ENCODE measurements at places on chromosomes 2 and 18.
A peak's percentile ranks its signal among the peaks of the same experiment; 100 is the strongest.

DNA sequence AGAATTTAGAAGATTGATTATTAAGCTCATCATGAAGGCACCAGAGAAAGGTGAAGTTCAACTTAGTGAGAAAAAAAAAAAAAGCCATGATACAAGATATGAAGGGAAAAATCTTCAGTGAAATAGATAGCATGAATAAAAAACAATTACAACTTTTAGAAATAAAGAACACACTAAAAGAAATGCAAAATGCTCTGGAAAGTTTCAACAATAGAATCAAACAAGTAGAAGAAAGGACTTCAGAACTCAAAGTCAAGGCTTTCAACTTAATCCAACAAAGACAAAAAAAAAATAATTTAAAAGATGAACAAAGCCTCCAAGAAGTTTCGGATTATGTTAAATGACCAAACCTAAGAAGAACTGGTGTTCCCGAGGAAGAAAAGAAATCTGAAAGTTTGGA, 105.5 kb downstream of the GRB14 start:
- no peak for DNase-seq

DNA sequence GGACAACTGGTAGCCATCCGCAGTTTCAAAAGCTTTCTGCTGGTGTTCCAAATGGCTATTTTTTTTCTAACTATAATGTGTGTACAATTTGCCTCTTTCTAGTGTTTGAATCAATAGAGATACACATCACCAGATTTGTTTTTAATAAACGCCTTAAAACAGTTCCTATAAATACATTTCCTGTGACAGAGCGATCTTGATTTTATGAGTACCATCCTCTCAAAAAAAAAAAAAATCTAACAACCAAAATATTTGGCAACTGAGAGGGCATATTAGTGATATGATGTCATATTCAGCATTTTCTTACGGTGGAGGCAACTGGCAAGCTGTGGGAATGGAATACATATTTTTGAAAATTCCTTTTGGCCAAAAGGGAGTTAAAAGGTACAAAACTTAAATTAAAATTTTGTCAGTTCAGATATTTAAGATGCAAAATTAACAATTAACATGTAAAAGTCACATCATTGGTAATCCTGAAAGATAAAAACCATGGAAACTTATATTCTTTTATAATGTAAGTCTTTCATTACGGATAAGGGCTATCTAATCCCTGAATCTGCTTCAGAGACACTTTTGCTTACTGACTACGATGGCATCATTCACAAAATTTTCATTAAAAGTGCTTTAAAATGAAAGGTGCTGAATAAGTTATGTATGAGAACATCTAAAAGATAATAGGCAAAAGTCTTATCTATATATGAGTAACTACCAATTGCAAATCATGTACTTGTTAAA, 268.4 kb downstream of the TCF4 start:
- DNase-seq, result no peak

DNA sequence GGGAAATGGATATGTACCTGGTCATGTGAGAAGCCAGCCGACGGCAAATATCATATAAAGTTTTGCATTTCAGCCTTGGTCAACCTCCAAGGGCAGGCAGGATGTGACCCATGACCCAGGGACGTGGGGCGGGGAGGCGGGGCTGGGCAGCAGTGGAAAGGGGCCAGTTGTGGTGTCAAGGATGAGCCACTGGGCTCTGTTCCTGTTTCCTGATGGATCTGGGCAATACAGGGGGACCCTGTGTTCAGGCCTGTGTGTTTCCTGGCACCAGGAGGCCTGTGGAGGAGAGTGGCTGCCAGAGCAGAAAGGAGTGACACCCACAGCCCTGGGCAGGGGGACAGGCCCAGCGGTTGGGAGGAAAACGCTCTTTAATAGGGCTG, 106.9 kb downstream of the GATA6 start:
- DNase-seq, result no peak

GRCh38 chr2:171260471-171261424, 100.1 kb upstream of the TLK1 start:
- peak; percentile 33 for DNase-seq

DNA sequence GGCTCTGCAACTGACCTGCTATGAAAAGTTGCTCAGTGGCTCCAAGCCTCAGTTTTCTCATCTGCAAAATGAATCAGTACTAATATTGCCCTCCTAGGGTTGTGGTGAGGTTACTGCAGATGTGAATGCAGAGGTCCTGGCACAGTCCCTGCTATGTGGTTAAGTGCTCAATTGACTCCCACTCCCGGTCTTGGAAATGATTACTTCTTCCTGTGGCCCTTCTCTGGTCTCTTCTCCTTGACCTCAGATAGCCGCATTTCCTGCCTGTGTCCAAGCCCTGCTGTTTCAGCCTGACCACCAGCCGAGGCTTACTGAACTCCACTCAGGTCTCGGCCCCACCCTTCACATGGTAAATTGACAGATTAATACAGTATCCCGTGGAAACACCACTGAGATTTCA, 26.3 kb downstream of the CNGA3 start:
- DNase-seq, result no peak

DNA sequence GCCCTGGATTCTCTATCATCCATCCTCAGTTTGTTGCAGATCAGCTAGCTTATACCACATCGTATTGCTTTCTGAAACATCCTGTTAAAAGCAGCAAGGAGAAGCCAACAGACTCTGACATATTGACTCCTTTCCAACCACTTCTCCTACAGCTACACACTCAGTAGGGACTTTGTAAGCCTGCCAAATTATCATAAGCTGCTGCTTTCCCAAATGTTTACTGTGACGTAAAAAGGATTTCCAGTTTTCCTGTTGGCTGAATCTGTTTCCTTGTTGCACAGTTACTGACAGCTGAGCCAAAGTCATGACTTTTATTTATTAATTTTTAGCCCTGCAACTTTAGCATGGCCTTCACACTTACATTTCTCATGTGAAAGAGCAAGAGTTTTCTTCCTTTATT, 294.3 kb downstream of the KCNJ3 start:
- DNase-seq, result no peak

DNA sequence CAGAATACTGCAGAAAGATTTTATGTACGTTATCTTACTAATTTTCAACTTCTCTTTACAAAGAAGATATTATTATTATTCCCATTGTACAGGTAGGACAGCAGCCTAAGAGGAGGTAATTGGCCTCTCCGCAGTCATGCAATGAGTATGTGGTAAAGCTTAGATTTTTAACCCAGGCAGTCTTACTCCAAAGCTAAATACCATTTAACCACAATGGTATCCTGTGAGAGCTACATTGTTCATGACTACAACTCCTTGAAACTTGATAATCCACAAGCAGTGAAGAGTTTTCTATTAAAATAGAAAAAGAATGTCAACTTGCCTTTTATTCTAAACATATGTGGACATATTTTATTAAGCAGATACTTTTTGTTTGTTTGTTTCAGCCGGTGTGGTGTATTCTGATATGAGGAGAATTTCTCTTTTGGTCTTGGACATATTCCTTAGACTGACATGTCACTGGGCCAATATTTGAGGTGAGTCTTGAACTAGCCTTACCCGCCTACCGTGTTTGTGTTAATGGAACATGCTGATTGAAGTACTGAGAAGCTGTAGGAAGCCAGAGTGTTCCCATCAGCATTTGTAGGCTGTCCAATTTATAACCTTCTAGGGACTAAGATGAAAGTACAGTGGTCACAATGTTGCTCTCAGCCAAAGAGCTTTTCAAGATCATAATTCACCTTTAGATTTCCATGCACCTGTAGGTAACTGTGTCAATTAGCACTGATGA, 293.9 kb upstream of the DCC start:
- DNase-seq, result no peak

- no peak for DNase-seq
Observed at GRCh38 chr2:55047677-55048299, 2.5 kb downstream of the RTN4 start.

DNA sequence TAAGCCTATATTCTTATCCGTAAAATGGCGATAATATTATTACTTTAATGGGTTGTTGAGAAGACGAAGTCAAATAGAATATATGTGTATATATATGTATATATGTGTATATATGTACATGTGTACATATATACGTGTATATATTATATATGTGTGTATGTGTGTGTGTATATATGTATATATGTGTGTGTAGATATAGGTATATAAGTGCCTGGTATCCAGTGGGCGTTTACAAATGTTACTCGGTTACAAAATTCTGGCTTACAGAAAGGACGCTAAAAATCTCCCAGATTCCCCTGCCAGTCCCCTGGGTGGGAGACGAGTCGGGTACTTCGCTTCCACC, 295 bp upstream of the MTX2 start:
- DNase-seq, result no peak

DNA sequence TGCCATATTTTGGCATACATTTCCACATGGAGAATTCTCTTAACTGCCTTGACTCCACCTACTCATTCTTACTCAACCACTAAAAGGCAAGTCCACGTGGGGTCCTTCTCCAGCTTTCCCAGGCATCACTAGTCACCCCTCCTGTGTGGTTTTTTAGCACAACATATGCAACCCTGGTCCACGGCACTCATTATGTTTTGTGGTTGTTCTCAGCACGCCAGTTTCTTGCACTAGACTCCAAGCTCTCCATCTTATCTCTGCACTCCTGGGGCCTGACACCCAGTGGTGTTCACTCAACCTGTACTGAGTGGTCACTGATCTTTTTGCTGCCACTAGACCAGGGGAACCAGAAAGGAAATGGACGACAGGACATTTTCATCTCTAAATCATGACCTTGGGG, 18.0 kb downstream of the MARCHF4 start:
- no peak for DNase-seq

GRCh38 chr2:223779877-223780276, 57.5 kb downstream of the AP1S3 start:
- DNase-seq, result peak; percentile 51

DNA sequence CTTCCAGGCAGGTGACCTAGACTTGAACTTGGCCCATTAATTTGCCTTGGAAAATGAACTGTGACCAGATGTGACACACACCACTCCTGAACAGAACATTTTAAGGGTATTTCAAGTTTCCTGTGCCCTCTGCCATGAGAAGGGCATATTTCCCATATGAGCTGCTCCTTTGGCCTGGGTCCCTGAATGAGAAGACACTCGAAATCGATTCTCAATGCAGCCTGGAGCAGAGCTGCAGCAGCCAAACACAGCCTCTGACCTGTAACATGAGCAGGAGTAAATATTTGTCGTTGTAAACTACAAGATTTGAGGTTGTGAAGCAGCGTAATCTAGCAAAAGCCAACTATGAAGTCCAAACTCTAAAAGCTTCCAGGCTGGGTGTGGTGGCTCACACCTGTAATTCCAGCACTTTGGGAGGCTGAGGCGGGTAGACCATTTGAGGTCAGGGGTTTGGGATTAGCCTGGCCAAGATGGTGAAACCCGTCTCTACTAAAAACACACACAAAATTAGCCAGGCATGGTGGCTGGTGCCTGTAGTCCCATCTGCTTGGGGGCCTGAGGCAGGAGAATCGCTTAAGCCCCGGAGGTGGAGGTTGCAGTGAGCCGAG, 30.1 kb upstream of the SOS1 start:
- DNase-seq, result no peak

GRCh38 chr18:68438983-68439382, 275.9 kb downstream of the TMX3 start:
- no peak for DNase-seq

DNA sequence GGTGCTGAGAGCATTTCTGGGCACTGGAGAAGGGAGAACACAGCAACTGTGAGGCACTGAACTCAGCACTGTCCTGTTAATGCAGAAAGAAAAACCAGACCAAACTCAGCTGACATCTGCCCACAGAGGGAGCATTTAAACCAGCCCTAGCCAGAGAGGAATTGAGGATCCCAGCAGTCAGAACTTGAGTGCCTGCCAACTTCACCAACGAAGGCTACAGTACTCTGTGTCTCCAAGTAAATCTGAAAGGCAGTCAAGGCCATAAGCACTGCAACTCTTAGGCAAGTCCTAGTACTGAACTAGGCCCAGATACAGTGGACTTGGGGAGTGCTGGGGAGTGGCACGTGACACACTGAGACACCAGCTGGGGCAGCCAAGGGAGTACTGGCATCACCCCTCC, 176.2 kb upstream of the ZC3H15 start:
- no peak for DNase-seq

- no peak for DNase-seq
Observed at GRCh38 chr2:9410108-9410507, 13.2 kb downstream of the ITGB1BP1 start.

DNA sequence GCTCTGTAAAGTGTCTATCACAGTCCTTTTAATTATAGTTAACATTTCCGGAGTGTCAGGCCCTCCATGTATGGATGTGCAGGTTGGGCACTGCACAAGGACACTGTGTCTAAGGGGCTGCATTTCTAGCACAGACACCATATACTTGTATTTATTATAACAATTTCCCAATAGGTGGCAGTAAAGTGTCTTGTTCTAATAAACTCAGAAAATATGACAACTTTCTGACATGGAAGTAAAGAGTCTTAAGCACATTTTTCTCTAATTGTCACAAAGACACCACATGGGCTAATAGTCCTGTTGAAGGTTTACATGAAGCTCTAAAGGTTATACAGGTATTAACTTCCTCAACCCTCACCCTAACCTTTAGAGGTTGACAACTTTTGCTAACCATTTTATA, 156.6 kb downstream of the DYSF start:
- no peak for DNase-seq

GRCh38 chr18:67568166-67568565, 51.6 kb upstream of the DSEL start:
- DNase-seq, result no peak

DNA sequence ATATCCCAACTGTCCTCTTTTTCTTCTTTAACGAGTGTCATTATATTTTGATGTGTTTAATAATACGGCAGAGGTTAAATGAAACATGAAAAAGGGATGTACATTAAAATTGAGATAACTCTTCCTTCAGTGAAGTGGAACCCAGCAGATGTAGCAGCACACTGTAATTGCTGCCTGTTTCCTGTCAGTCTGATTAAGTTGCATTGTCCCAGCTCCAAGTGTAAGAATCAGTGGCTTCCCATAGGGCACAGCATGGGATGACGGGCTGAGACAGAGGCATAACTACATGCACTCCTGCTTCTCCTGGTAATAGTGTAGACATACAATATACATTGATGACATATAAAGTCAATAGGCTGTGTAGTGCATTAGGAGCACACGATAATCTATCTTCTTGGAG, 175.8 kb upstream of the TCF4 start:
- no peak for DNase-seq

DNA sequence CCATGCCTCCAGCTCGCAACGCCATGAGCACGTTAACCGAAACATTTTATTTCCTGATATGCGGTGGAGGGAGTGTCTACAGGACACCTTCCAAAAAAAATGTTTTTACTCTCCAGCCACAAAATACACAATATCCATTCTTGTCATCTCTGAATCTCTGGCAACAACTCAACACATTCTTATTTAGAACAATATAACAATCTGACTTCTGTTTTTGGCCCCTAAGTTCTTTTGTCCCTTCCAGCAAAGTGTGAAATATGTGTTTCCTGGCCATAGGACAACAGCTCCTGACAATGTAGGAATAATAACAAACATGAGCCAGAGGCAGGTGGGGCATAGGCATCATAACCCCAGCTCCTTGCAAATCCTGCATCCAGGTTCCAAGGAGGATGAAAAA, 163.0 kb downstream of the DDX1 start:
- DNase-seq, result no peak

DNA sequence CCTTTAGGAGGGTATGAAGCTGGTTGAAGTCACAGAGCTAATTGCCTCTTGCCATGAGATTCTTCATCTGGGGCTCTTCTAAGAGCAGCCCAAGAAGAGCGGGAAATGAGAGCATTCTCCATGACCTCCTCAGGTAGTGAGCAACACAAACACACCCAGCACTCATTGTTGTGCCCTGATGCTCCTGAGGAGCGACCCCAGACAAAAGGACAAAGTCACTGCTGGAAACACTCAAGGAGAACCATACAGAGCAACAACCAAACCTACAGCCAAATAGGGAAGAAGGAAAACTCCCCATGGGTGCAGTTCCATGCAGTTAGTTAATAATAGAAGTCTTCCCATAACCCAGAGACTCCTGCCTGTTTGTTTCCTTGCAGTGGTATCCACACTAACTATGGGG, 426.0 kb upstream of the CRIM1 start:
- no peak for DNase-seq

Data from activated CD4-positive, alpha-beta T cell treated with anti-CD3 and anti-CD28 coated beads, Interleukin-2, amount 50 U/mL, for 48 hours (primary cell).